Activated naive CD8-positive, alpha-beta T cell treated with anti-CD3 and anti-CD28 coated beads, Interleukin-2, amount 50 U/mL, for 24 hours (primary cell): ENCODE measurements at places on chromosomes 2 and 18.

DNA sequence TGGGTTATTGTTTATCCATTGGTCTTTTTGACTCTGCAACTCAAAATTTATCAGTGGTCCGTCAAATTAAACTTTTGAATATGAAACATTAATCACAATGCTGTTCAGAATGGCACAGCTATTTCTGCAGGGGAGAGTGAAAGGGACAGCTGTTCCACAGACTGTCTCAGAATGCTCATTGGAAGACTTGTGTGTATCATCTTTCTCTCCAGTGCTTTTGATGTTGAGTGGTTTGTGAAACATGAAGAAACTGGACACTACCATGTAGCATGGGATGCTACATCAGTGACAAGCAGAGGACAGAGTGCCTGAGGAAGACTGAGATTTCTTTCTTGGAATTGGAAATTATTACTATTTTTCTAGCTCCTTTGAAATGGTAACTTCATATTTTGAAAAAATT lies 115.7 kb downstream of the PLCL1 start:
- no peak for DNase-seq

DNA sequence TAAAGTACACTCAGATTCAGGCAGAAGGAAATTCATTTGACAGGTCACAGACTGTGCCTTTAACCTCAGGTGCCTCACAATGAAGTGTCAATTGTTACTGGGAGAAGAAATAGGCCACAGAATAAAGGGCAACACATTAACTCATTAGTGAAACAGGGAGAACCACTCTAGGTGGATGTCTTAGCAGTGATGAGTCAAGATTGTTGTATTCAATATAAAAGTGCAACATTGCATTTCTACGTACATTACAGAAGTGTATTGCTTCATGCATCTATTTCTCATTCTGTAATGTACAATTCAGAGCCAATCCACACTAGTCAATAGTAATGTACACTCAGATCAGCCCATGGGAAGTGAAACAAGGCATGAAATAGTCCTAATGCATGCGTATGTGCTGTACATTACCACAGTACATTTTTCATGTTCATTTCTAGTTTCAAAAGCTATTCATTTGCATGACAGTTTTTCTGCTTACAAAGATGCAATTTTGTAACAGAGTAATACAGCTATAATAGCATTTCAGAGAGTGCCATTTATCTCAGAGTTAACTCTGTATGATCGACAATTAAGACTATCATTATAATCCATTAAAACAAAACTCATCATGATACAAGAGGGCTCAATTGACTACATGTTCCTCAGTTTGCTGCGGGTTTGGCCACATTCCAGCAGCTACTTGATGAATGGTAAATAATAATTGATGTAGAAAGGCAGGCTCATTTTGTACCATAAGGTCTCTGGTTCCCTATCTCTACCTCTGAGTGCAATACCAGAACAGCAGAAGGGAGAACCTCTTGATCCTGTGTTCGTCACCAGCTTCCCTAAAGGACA lies 12.2 kb upstream of the ARL5A start:
- DNase-seq = no peak

DNA sequence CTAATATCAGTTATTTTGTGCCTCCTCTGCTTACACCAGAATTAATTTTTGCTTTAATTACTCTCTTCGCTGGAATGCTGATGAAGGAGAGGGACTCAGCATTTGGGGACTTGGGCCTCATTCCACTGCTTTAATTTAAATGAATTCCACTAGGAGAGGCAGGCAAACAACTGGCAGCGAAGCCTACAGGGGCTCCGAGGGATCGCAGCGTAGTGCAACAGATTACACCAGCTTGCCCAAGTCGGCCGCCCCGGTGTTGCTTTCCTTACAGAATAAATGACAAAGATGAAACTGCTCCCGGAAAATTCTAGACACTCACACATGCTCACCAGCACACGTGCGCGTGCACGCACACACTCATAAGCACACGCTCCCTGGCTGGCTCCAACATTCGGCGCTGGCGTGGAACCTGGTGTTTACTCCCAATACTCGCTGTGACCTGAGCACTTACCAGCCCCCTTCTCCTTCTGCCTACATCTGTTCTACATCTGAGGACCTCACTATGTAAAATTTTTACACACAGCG lies 175.4 kb downstream of the ZNF521 start:
- DNase-seq = no peak

- no peak for DNase-seq
These were observed 26.9 kb upstream of the GPR75 start for GRCh38 chr2:53886406-53887280.

DNA sequence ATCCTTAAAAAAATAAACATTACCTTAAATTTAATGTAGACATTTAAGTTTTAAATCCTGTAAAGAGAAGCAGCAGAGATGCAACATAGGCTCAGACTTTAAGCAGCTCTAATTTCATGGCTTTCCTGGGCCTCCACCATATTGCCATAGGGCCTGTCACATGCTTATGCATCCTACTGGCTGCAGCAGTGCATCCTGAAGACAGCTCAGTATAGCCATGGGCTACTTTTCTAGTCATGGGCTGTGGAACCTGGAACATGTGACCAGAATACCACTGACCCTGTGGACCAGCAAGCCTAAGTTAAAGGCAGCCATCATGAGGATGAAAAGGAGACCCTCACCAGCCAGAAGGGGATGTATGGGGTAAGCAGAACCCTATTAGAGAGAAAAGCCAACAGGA lies 10.7 kb downstream of the RMP24 start:
- DNase-seq = no peak

DNA sequence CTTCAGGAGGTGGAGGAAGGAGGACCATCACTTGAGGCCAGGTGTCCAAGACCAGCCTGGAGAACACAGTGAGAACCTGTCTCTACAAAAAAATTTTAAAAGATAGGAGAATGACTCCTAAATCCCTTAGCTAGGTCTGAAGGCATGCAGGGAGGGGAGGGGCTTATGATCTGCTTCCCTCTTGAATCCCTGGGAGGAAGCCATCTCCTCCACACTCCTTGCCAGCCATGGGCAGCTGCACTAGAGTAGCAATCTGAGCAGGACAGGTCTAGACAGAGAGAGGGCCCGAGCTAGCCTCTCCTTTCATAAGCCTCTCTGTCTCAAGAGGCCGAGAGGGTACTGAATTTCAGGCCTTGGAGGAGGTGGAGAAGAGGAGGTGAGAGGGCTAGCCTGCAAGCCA lies 42.5 kb downstream of the DAPL1 start:
- DNase-seq = no peak

DNA sequence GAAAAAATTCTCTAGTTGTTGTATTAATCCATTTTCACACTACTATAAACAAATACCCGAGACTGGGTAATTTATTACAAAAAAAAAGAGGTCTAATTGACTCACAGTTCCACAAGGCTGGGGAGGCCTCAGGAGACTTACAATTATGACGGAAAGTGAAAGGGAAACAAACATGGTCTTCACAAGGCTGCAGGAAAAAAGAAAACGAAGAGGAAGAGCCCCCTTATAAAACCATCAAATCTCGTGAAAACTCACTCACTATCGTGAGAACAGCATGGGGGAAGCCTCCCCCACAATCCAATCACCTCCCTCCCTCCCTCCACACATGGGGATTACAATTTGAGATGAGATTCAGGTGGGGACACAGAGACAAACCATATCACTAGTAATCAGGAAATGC lies 61.7 kb upstream of the SPTBN1 start:
- no peak for DNase-seq

- DNase-seq = no peak
These were observed 35.5 kb downstream of the IL1R2 start for GRCh38 chr2:102027036-102027980.

GRCh38 chr2:199984755-199985154 lies 29.4 kb downstream of the MAIP1 start:
- DNase-seq = no peak

DNA sequence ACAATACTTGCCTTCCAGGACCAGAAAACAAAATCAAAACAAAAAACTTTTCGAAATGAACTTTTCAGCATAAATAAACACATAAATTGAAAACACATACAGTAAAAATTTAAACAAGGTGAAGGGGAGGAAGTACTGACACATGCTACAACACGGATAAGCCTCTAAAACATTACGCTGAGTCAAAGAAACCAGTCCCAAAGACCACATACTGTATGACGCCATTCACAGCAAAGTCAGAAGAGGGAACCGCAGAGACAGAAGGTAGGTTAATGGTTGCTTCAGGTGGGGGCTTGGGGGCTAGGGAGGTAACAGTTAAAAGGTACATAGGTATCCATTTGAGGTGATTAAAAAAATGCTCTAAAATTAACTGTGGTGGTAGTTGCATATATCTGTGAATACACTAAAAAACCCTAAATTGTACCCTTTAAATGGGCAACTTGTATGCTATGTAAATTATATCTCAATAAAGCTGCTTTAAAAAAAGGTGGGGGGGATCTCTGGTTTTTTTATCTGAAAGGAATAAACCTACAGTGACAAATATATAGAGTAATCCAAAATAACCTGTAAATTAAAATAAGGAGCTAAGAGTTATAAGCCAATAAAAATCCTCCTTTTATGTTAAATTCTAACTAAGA lies 7.1 kb downstream of the COX7A2L start:
- DNase-seq = no peak

DNA sequence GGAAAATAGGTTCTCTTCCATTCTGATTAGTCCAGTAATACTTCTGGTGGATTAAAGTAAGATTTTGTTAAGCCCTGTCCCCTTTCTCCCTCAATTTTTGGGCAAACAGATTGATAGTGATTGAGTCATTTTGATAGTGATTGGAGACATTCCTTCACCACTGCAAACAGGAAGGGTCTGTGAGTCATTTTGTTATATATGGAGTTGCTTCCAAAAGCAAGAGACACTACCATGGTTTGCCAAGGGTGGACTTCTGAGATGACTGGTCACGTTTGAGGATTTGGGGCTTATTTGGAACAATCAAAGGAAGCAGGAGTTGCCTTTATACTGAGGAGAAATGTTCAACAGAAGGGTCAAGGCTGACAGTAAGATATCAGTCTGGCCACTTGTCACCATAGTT lies 249.9 kb downstream of the PARD3B start:
- no peak for DNase-seq

GRCh38 chr2:5937851-5938565 lies 245.8 kb downstream of the SOX11 start:
- no peak for DNase-seq

GRCh38 chr18:9022397-9023155 lies 79.9 kb upstream of the NDUFV2 start:
- DNase-seq = no peak

DNA sequence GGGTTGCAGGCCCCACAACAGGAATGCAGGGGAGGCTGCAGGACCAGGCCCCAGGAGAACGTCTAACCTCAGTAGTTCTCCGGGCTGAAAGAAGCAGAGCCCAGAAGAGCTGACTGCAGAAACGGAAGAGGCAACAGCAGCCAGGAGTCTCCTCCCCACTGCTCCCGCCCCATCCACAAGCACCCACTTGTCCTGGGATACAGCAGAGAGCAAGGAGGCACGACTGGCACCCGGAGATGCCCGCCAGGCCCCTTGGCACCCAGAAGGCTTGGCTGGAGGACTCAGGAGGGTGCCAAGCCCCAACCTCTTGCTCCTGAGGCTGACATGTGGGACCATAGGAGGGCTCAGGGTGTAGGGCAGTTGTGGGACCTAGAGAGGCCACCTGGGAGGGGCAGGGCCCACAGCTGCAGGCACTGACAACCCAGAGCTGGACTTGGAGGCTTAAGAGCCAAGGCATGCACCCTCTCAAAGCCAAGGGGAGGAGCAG lies 29.0 kb upstream of the TNS1 start:
- no peak for DNase-seq

DNA sequence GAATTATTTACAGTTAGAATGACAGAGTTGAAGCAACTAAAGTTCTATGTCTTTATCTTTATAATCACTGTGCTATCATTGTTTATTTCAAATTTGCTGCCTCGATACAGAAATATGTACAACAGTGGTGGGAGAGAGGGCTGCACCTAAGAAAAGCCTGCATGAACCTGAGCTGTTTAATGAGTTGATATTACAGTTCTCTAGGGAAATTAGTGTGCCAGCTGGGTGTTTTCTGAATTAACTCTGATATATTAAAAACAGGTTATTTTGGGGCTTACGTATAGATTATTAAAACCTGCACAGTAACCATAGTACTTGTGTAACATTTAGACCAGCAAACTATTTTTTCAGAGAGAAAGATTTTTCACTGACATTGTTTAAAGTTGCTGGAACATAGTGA lies 750.5 kb upstream of the DDX18 start:
- no peak for DNase-seq

- DNase-seq = no peak
These were observed 144.8 kb downstream of the ATAD2B start for GRCh38 chr2:23782126-23782525.

- no peak for DNase-seq
These were observed 300.2 kb downstream of the CELF4 start for GRCh38 chr18:37265382-37265781.

GRCh38 chr2:234375176-234375880 lies 121.6 kb downstream of the ARL4C start:
- no peak for DNase-seq

DNA sequence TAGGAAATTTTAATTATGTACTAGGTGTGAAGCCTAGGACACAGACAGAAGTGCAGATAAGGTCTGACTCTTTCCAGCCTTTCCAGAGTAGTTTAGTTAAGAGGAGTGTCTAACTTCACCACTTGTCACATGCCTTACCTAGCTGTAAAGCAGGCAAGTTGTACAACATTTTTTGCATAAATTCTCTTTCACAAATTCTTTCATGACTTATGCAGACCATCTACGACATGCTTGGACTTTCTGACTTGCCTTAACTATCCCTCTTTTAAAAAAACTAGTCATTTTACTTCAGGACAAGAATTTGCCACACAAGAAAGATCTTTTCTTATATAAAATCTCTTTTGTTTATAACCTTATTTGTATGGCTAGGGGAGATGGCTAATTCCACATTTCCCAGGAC lies 1273.6 kb upstream of the SLC39A10 start:
- no peak for DNase-seq

DNA sequence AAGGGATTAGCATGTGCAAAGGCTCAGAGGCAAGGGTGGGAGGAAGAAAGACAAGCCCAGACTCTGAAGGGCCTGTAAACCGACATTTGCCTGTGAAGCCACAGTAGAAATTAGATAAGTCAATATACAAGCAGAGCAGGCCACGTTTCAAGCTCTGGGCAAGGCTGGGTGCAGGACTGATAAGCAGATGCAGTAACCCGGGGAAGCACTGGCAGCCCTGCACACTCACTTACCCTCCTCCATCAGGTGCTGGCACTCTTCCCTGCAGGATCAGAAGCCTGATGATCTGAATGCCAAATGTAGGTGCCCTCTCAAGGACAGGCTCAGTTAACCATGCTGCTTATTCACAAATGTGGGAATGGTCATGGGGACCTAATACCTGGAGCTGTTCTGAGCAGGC lies 46.3 kb upstream of the RAB12 start:
- no peak for DNase-seq

GRCh38 chr2:122519821-122520611 lies 764.6 kb downstream of the TSN start:
- no peak for DNase-seq

- no peak for DNase-seq
These were observed 72.6 kb downstream of the TXNL1 start for GRCh38 chr18:56565551-56566345.

GRCh38 chr18:37383036-37383785 lies 182.4 kb downstream of the CELF4 start:
- DNase-seq = no peak
